ENCODE measurements at places on chromosomes 16 and 17.
A peak's percentile ranks its signal among the peaks of the same experiment; 100 is the strongest.

- DNase-seq = peak; percentile 84
These were observed at the start of gene PRR11 for GRCh38 chr17:59155439-59156177. TSS of gene PRR11 (plus strand) at chr17:59155746. CDS start at chr17:59169753, 14,007 bp downstream.

DNA sequence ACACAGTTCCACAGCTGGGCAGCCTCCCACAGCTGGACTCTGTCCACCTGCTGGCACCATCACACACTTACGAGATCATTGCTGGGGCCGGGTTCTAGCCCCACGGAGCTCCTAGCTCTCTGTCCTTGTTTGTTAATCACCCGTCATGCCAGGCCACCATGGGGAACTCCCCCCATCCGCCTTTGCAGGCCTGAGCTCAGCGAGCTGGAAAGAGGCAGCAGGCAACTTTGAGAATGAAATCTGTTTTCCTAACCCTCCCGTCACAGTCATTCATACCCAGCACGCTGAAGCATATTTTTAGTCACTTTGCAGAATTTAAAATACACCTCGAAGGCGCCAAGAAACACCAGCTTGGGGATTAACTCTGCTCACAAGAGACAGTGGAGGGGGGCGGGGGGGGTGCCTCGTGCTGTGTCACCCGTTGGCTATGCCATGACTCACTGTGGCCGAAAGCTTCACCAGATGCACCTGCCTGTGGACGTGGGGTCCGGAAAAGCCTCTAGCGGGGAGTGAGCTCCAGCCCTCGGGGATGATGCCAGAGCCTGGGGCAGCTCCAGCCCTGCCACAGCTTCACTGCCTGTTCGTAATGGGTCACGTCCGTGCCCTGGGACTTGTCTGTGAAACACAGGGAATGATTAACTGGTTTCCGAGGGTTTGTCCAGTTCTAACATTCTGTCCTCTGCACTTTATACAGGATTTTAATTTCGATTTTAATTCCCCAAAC is 1.4 kb upstream of the SPNS2 start:
- DNase-seq = no peak

GRCh38 chr17:78014646-78015045 is 56.1 kb downstream of the TNRC6C start:
- no peak for DNase-seq

DNA sequence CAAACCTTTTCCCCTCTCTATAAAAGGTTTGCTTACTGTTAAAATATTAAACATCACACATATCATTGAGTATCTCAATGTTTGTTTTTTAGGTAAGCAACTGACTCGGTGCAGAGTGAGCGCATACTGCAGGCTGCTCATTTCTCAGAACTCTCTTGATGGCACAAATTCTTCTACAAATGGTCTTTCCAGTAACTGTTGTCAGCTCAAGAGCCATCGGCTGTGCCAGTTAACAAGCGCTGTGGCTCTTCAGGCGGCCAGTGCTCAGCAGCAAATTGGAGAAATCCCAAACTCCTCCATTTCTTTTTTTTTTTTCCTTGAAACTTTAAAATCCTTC is 8.6 kb downstream of the ABCA3 start:
- no peak for DNase-seq

- no peak for DNase-seq
These were observed 213.4 kb downstream of the SLC39A11 start for GRCh38 chr17:72878975-72879660.

All from CD4-positive, alpha-beta T cell (primary cell).